Hepatocyte (in vitro differentiated cells): ENCODE measurements at places on chromosomes 16 and 17. TPM values are rescaled to one million over a fixed set of nuclear protein-coding genes. Genes with fewer than 3 reads are reported as not detected.

Gene ASIC2
- 3.2 and 3.3 TPM in 2 replicates for polyA plus RNA-seq

Gene MT1H
- 2.0 and 13.5 TPM in 2 replicates for polyA plus RNA-seq

- no peaks in the 10 kb centered on the region for H3K4me1 ChIP-seq
- no peaks in the 10 kb centered on the region for H3K27me3 ChIP-seq
- no peak overlapping the region for H3K27ac ChIP-seq
- peaks cover 8% of the 10 kb centered on the region for H3K36me3 ChIP-seq
These were observed 34.3 kb downstream of the LITAF start for GRCh38 chr16:11552440-11552839.

Gene ANKS3
- 11.7 and 14.8 TPM in 2 replicates for polyA plus RNA-seq

- peaks cover 38% of the 10 kb centered on the region for H3K4me1 ChIP-seq
- DNase-seq: no peak
- no peak overlapping the region for H3K4me3 ChIP-seq
- H3K27me3 ChIP-seq: no peaks in the 10 kb centered on the region
- peaks cover 4% of the 10 kb centered on the region for H3K36me3 ChIP-seq
These were observed 25.7 kb downstream of the TRPV2 start for GRCh38 chr17:16440901-16441629.

GRCh38 chr17:48615047-48615962 lies at the start of gene HOXB8:
Gene HOXB8 (minus strand): TSS chr17:48615292. CDS start chr17:48614704, 588 bp downstream.
- no peak for DNase-seq
- H3K4me1 ChIP-seq: peaks cover 6% of the 10 kb centered on the region
- no peaks in the 10 kb centered on the region for H3K36me3 ChIP-seq
- no peak within 1 kb of the TSS for H3K27ac ChIP-seq

DNA sequence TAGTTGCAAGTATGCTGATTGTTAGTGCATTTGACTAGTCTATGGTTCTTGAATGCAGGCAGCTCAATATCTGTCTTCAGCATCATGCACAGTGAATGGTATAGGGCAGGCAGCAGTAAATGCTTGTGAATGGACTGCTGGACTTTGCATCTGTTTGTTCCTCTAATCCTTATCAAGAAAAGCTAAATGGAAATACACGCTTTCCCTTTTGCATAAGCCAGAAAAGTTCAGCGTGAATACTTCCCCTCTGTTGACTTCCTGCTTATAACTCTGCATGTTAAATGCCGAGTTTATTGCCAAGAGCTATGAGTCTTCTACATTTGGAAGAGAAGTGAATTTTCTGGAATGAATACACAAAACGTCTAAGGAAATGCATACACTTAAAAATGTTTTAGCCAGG lies 127.9 kb upstream of the CPHXL start:
- no peaks in the 10 kb centered on the region for H3K36me3 ChIP-seq
- no peaks in the 10 kb centered on the region for H3K27me3 ChIP-seq
- no peak overlapping the region for H3K27ac ChIP-seq
- peak; percentile 55 for DNase-seq

Gene NKD1
- polyA plus RNA-seq: 23.0 and 26.3 TPM in 2 replicates

Gene HAGHL
- 31.5 and 32.3 TPM in 2 replicates for polyA plus RNA-seq

Gene RGS11
- polyA plus RNA-seq: 0.93 and 3.4 TPM in 2 replicates

- peaks cover 5% of the 10 kb centered on the region for H3K4me1 ChIP-seq
- H3K36me3 ChIP-seq: no peaks in the 10 kb centered on the region
- no peak for DNase-seq
- no peaks in the 10 kb centered on the region for H3K27me3 ChIP-seq
These were observed 1.1 kb downstream of the DRC7 start for GRCh38 chr16:57695680-57696069.

Gene CTRB2
- 0.44 TPM in 1 of 2 replicates, not detected in the other for polyA plus RNA-seq

Gene GALR2
- polyA plus RNA-seq: 0.24 TPM in 1 of 2 replicates, not detected in the other

GRCh38 chr17:45997624-45998023 lies 1.4 kb upstream of the STH start:
- H3K27me3 ChIP-seq: no peaks in the 10 kb centered on the region
- DNase-seq: no peak
- no peak overlapping the region for H3K4me3 ChIP-seq
- no peaks in the 10 kb centered on the region for H3K36me3 ChIP-seq

Gene CACNG4
- 3.9 and 7.3 TPM in 2 replicates for polyA plus RNA-seq

DNA sequence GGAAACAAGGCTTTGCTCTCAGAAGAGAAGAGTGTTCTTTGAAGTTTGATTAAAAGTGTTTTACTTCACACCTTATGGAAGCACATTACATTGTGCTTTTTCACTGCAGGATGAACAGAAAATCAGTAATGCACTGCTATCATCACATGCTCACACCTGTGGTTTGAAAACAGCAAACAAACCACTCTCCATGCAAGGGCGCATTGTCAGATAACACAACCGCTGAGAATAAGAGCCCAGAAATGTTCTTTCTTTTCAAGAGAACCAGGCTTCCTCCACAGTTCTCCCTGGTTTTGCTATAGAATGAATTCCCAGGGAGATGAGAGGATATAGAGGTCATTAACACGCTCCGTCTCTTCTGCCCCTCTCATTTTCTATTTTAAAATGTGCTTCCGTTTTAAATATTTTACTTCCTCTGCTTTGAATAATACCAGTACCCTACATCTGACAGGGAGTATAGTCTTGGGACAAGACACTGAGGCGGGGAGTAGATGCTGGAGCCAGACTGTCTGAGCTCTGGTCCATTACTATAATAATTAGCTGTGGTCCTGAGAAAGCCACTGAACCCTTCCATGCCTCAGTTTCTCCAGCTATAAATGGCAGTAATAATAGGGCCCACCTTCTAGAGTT lies 71.6 kb downstream of the CDK5R1 start:
- no peaks in the 10 kb centered on the region for H3K36me3 ChIP-seq
- H3K4me1 ChIP-seq: no peaks in the 10 kb centered on the region
- no peaks in the 10 kb centered on the region for H3K27me3 ChIP-seq
- H3K27ac ChIP-seq: no peak overlapping the region
- no peak overlapping the region for H3K4me3 ChIP-seq

Gene SULT1A4
- 26.1 and 43.0 TPM in 2 replicates for polyA plus RNA-seq

DNA sequence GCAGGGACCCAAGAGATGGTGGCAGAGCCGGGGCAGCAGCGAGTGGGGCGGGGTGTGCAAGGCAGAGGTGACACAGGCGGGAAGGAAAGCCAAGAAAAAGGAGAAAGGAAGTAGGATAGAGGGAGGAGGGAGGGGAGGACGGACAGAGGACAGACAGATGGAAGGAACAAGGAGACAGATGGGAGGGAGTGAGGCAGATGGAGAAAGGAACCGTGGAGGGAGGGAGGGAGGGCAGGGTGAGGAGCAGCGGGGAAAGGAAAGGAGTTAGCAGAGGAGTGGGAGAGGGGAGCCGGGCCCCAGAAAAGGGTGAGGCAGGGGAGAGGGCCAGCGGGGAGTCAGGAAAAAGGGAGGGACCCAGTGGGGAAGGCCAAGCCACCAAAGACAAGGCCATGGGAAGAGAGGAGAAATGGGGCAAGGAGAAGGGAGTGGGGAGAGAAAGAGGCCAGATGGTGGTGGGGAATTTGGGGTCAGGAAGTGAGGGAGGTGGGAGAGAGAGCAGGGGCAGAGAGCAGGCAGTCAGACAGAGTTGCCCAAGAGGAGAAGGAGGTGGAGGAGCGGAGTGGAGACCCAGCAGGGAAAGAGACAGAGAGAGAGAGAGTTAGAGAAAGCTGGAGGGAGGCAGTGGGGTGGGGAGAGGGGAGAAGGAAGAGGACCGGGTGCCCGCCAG lies 13.2 kb upstream of the ASGR1 start:
- no peak overlapping the region for H3K4me3 ChIP-seq
- no peaks in the 10 kb centered on the region for H3K27me3 ChIP-seq
- H3K4me1 ChIP-seq: no peaks in the 10 kb centered on the region
- no peaks in the 10 kb centered on the region for H3K36me3 ChIP-seq
- H3K27ac ChIP-seq: no peak overlapping the region
- no peak for DNase-seq

Gene HOXB3
- 1.8 and 4.0 TPM in 2 replicates for polyA plus RNA-seq

DNA sequence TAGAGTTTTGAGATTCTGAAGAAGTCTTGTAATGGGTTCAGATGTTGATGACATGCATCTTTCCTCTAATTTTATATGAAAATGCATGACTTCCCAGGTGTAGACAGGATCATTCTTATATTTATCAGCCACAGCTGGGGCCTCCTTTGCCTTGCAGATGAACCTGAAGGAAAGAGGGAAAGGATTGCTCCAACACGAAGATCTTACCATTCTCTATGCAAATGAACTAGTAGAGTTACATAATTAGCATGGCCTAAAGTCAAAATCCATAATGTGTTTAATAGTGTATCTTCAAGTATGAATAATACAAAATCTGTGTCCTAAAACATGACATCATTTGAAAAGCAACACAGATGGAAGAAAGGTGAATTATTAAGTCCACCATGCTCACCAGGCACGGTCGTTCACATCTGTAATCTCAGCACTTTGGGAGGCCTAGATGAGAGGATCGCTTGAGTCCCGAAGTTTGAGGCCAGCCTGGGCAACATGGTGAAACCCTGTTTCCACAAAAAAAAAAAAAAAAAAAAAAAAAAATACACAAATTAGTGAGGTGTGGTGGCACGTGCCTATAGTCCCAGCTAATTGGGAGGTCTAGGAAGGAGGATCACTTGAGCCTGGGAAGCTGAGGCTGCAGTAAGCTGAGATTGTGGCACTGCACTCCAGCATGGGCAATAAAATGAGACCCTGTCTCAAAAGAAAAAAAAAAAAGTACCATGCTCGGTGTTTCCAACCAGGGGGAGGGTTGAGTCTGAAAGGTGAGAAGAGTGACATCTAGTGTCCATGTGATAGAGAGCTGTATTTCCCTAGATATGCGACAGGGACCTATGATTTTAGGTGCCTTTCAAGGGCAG lies 6.3 kb downstream of the VWA3A start:
- no peaks in the 10 kb centered on the region for H3K4me1 ChIP-seq
- no peak overlapping the region for H3K4me3 ChIP-seq
- DNase-seq: peak; percentile 60
- H3K36me3 ChIP-seq: no peaks in the 10 kb centered on the region
- H3K27ac ChIP-seq: no peak overlapping the region
- peaks cover 4% of the 10 kb centered on the region for H3K27me3 ChIP-seq

GRCh38 chr17:54983260-54983659 lies 14.7 kb downstream of the STXBP4 start:
- H3K4me1 ChIP-seq: no peaks in the 10 kb centered on the region
- H3K27me3 ChIP-seq: no peaks in the 10 kb centered on the region
- H3K36me3 ChIP-seq: no peaks in the 10 kb centered on the region
- no peak overlapping the region for H3K4me3 ChIP-seq

Gene ZNF75A
- polyA plus RNA-seq: 24.9 and 33.0 TPM in 2 replicates

Gene CIBAR2
- polyA plus RNA-seq: not detected in 2 replicates

DNA sequence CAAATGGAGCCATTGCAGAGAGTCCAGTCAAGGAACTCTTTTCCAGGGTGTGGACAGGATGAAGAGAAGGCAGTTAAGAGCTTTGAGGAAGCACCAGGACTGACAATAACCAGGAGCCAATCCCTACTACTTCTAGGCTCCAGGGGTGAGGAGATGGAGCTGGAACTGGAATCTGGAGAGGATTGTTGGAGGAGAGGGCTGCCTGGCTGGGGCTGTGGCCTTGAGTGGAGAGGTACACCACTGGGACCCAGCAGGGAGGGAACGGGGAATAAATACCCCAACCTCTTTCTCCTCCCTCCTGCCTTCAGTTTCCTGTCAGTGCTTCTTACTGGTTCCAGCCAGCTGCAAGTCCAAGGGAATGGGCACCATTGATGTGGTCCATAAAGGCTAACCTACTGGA lies 32.2 kb upstream of the TMEM220 start:
- no peaks in the 10 kb centered on the region for H3K36me3 ChIP-seq
- H3K27ac ChIP-seq: no peak overlapping the region
- H3K4me1 ChIP-seq: peaks cover 14% of the 10 kb centered on the region
- DNase-seq: no peak

Gene KCNJ18
- polyA plus RNA-seq: not detected in 2 replicates

GRCh38 chr16:1262846-1263221 lies 7.0 kb downstream of the TPSD1 start:
- H3K27me3 ChIP-seq: peaks cover 8% of the 10 kb centered on the region
- no peak overlapping the region for H3K4me3 ChIP-seq
- no peak overlapping the region for H3K27ac ChIP-seq
- DNase-seq: no peak
- no peaks in the 10 kb centered on the region for H3K36me3 ChIP-seq
- H3K4me1 ChIP-seq: no peaks in the 10 kb centered on the region

GRCh38 chr16:85999778-86000177 lies 100.8 kb downstream of the IRF8 start:
- no peaks in the 10 kb centered on the region for H3K27me3 ChIP-seq
- no peaks in the 10 kb centered on the region for H3K4me1 ChIP-seq
- H3K36me3 ChIP-seq: no peaks in the 10 kb centered on the region
- H3K27ac ChIP-seq: no peak overlapping the region
- no peak for DNase-seq

Gene C16orf92
- polyA plus RNA-seq: not detected in 2 replicates

Gene VMO1
- polyA plus RNA-seq: 2.7 and 4.3 TPM in 2 replicates

GRCh38 chr16:77785373-77785764 lies 3.0 kb upstream of the VAT1L start:
- no peak overlapping the region for H3K4me3 ChIP-seq
- H3K27me3 ChIP-seq: peaks cover 42% of the 10 kb centered on the region
- no peaks in the 10 kb centered on the region for H3K36me3 ChIP-seq
